ENCODE measurements at places on chromosomes 7 and 10.

GRCh38 chr7:132437730-132438129 is 138.5 kb downstream of the PLXNA4 start:
- H3K4me3 ChIP-seq = no peak overlapping the region
- H3K27me3 ChIP-seq = no peaks in the 10 kb centered on the region
- no peak for DNase-seq
- no peaks in the 10 kb centered on the region for H3K4me1 ChIP-seq
- no peaks in the 10 kb centered on the region for H3K36me3 ChIP-seq
- H3K27ac ChIP-seq = no peak overlapping the region

GRCh38 chr7:154330318-154330717 is 278.1 kb downstream of the DPP6 start:
- H3K4me1 ChIP-seq = no peaks in the 10 kb centered on the region
- no peak overlapping the region for H3K4me3 ChIP-seq
- H3K36me3 ChIP-seq = no peaks in the 10 kb centered on the region
- H3K27me3 ChIP-seq = no peaks in the 10 kb centered on the region
- DNase-seq = no peak

DNA sequence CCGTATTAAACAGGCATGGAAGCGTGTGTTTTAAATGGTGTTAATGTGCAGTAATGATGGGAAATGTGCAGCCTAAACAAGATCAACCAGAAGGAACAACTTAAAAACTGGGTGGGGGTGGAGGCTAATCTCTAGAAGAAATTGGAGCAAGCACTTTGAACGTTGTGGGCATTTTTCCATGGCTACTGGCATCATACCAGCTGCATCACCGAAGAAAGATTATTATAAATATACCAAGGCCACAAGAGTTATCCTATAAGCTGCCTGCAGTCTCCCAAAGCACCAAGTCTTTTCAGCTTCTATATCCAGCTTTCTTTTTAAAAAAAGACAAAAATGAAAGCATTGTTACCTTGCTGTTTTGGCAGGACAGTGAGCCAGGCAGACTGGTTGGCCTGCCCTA is 79.9 kb downstream of the FGFR2 start:
- no peak overlapping the region for H3K27ac ChIP-seq
- no peaks in the 10 kb centered on the region for H3K27me3 ChIP-seq
- DNase-seq = no peak
- no peak overlapping the region for H3K4me3 ChIP-seq
- H3K4me1 ChIP-seq = no peaks in the 10 kb centered on the region
- H3K36me3 ChIP-seq = no peaks in the 10 kb centered on the region

- H3K36me3 ChIP-seq = no peaks in the 10 kb centered on the region
- H3K4me1 ChIP-seq = no peaks in the 10 kb centered on the region
- no peak overlapping the region for H3K27ac ChIP-seq
- DNase-seq = no peak
These were observed 545.0 kb downstream of the NRG3 start for GRCh38 chr10:82420001-82420400.

DNA sequence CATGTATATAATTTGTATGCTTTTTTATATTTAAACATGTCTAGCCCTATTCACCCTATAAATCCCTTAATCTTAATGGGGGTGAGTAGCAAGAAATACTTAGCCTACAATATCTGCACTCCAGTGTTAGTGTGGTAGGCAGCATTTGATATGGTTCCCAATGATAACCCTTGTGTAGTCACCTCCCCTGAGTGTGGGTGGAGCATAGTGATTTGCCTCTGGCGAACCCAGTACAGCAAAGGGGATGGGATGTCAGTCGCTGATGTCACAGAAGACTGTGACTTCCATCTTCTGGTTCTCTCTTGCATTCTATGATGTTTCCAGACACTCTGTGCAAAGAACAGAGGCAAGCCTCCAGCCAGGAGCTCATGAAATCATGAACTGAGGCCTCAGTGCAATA is 211.2 kb downstream of the CRPPA start:
- DNase-seq = no peak
- no peak overlapping the region for H3K4me3 ChIP-seq
- no peaks in the 10 kb centered on the region for H3K4me1 ChIP-seq
- no peak overlapping the region for H3K27ac ChIP-seq
- H3K36me3 ChIP-seq = no peaks in the 10 kb centered on the region

GRCh38 chr7:23472956-23473843 is 2.9 kb upstream of the IGF2BP3 start:
- DNase-seq = no peak
- peaks cover 13% of the 10 kb centered on the region for H3K4me1 ChIP-seq
- peaks cover 28% of the 10 kb centered on the region for H3K27me3 ChIP-seq
- H3K4me3 ChIP-seq = no peak overlapping the region
- no peak overlapping the region for H3K27ac ChIP-seq
- H3K36me3 ChIP-seq = no peaks in the 10 kb centered on the region

DNA sequence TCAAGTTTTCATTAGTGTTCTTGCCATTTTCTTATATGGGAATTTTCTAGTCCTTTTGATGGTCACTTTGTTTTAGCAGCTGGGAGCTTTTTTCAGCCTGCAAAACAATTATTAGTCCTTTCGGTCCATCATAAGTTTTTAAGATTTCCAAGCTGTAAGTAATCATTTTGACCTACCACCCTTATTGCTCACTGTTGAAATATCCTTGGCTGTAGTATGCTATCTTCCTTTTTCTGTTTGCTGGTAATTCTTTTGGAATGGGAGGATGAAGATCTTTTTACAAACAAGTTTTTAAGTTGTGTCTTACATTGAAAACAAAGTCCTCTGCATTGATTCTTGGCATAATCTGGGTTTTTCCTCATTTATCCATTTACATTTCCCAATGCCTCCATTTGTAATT is 24.0 kb downstream of the BZW2 start:
- DNase-seq = no peak
- H3K4me3 ChIP-seq = no peak overlapping the region
- H3K27ac ChIP-seq = peak overlapping the region; percentile 85
- H3K36me3 ChIP-seq = no peaks in the 10 kb centered on the region

Measured in breast epithelium (tissue), 4 donors.